ENCODE measurements at places on chromosomes 7 and 10.

DNA sequence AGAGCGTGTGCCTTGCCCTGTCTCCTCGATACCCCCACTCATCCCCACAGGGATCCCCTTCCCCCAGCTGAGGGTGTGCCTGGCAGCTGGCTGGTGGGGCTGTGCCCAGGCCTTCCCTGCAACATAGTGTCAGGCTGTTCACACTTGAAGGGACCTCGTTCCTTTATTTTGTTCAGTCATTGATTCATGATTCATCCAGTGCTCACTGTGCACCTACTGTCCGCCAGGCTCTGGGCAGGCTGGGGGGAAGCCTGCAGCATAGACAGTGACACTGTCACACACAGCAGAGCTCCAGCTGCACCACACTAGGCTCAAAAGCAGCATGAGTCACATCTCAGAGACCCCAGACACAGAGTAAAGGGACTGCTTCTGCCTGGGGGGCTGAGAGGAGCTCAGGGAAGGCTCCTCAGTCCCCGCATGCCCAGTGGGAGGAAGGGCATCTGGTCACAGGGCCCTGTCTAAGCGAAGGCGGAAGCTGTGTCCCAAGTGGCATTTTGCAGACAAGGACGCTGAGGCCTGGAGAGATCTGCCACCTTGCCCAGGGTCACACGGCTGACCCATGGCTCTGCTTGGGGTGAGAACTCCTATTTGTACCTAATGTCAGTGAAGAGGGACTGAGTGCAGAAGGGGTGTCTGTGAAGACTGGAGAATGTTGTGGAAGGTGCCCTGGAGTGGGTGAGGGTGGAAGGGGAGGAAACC lies 27.9 kb downstream of the CDH23 start:
- DNase-seq = no peak

DNA sequence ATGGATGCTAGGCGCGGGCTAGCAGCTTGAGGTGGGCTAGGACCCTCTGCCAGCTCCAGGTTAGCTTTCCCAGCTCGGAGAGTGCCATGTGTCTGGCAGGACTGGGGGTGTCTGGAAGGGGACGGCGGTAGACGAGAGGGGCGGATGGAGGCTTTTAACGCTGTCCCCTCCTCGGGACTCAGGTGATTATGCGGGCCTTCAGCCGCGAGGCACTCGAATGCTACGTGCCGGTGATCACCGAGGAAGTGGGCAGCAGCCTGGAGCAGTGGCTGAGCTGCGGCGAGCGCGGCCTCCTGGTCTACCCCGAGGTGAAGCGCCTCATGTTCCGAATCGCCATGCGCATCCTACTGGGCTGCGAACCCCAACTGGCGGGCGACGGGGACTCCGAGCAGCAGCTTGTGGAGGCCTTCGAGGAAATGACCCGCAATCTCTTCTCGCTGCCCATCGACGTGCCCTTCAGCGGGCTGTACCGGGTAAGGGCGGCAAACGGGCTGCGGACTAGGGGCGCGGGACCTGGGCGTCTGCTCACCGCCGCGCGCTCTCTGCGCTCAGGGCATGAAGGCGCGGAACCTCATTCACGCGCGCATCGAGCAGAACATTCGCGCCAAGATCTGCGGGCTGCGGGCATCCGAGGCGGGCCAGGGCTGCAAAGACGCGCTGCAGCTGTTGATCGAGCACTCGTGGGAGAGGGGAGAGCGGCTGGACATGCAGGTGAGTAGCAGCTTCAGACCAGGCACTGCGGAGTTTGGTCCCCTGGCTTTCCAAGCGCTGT lies 1.1 kb downstream of the CYP26A1 start:
- DNase-seq = no peak

- no peak for DNase-seq
Measured at GRCh38 chr7:7017707-7018280, 164.6 kb upstream of the C1GALT1 start.

- no peak for DNase-seq
Measured at GRCh38 chr7:66150471-66150870, 35.8 kb downstream of the CRCP start.

DNA sequence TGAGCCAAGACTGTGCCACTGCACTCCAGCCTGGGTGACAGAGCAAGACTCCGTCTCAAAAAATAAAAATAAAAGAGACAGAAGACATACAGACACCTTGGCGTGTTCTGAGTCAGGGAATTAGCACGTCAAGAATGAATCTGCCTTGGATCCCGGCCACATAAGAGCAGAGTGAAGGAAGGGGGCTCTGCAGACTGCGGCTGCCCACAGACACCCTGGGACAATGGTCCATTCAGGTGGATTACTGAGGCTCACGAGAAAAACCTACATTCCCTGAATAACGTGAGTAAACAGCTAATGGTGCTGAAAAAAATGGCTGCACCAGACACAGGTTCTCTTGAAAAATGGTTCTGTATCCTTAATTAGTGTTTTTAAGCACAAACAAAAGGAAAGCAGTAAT lies 100.1 kb upstream of the FGFR2 start:
- no peak for DNase-seq

- no peak for DNase-seq
Measured at GRCh38 chr10:124144536-124144935, 51.1 kb upstream of the CHST15 start.

DNA sequence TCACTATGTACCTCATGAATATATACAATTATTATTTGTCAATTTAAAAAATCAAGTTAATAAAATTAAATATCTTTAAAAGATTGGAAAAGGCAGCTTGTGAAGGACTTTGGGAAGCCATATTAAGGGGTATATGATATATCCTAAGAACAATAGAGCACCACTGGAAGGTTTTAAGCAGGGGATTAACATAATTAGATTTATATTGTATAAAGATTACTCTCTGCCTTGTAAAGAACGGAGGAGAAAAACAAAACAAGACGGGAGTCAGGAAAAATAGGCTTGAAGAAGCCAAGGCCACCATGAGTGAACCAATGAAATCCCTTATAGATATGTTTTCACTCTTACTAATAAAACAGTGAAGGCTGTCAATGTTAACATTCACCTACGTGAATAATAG lies 11.1 kb upstream of the CNNM1 start:
- no peak for DNase-seq

DNA sequence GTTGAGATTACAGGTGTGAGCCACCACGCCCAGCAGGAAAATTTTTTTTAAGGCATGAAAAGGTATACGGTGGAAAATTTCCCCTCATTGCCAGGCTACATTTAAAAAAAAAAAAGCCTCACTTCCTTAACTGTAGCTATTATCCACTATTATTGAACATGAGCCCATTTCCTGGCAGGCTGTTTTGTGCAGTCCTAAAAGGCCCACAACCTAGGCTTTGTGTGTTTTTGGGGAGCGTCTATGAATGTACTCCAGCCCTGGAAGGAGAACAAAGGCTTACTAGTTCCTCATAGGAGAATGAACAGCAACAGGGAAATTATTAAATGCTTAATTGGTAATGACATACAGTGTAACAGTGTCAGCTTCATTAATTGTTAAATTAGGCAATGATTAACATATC lies 111.0 kb downstream of the ABLIM1 start:
- no peak for DNase-seq

GRCh38 chr10:72564596-72564995 lies 61.3 kb downstream of the MICU1 start:
- no peak for DNase-seq

- DNase-seq = no peak
Measured at GRCh38 chr7:9283246-9283645, 849.8 kb downstream of the NXPH1 start.

- DNase-seq = no peak
Measured at GRCh38 chr10:95176101-95176500, 17.9 kb upstream of the ACSM6 start.

GRCh38 chr10:124492266-124492665 lies 30.6 kb downstream of the LHPP start:
- DNase-seq = no peak

- no peak for DNase-seq
Measured at GRCh38 chr7:3835109-3835508, 534.1 kb downstream of the SDK1 start.

DNA sequence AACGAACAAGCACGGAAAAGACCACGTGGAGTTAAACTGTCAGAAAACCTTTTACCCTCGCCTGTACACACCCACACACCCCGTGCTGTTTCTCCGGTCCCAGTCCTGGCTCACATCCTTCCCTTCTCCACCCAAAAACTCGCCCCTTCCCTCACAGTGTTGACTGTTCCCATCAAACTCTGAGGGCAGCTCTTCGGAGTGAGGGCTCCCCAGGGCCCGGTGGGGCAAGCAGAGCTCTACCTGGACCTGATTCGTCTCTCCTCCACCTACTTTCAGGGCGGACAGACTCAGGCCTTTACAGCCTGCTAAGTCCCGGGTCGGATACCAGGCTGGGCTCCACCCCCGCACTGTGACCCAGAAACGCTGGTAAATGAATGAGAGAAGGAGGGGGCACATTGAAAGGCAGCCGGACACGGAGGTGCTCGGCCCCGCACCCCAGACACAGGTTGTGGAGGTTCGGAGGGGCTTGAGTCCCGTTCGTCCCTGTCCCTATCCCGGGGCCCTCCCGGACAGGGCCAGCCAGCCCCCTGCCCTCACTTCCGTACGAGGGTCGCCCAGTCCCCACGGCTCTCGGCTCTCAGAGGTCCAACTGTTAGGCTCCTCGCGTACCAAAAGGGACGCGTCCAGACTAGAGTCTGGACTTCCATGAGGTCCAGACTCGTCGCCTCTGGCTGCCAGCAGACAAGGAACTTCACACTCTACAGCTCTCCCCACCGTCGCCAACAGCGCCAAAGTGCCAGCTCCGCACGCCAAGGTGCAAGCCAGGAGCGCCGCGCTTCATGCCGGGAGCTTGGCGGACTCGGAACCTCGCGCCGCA lies 31.7 kb upstream of the ASL start:
- DNase-seq = peak; percentile 17

DNA sequence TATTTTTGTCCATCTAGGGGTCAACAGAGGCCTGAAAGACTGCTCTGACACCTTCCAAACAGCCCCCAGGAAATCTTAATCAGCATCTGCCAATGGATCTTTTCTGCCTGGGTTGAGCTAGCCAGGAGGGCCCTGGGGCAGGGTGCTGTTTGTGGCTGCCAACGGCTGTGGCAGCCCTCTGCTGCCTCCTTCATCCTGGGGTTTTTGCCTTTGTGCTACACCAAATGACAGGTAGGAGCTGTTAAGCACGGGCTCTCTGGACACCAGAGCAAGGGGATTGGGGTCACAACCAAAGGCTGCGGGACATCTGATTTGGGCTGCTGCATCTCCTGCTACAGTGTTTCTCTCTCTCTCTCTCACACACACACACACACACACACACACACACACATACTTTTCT lies 2.0 kb upstream of the KIAA1217 start:
- no peak for DNase-seq

DNA sequence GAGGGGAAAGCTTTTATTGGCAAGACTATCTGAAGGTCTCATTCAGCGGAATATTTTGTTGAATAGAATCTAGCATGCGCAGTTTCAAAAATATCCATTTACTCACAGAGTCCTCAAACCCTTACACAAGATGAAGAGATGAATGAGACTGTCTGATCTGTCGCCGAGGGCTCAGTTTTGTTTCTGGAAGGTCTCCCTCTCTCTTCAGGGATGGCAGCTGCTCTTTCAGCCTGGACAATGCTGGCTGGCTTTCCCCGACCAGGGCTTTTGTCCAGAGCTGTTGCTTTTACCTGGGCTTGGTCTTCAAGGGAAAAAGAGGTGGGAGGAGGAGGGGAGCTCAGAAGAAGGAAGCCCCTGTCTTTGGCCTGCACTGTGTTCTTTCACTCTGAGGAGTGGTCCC lies 81.9 kb upstream of the BTBD16 start:
- DNase-seq = no peak

DNA sequence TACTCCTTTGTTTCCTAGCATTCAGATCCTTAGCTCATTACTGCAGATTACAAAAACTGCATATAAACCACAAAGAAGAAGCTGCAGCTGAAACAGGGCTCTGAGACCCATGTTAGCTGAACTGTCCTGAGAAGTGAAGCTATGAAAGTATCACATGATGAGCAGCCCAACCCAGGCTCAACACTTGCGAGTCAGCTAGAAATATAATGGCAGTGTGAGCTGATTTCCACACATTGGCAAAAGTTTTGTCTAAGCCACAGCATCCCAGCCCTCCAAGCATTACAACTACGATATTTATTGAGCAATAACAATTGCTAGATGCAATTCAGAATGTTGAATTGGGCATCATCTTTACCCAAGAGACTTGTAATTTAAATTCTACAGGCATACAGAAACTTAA lies 34.5 kb upstream of the SKAP2 start:
- no peak for DNase-seq

GRCh38 chr10:121891103-121891502 lies 36.7 kb downstream of the ATE1 start:
- no peak for DNase-seq

- no peak for DNase-seq
Measured at GRCh38 chr10:104090611-104091010, 4.9 kb upstream of the COL17A1 start.

DNA sequence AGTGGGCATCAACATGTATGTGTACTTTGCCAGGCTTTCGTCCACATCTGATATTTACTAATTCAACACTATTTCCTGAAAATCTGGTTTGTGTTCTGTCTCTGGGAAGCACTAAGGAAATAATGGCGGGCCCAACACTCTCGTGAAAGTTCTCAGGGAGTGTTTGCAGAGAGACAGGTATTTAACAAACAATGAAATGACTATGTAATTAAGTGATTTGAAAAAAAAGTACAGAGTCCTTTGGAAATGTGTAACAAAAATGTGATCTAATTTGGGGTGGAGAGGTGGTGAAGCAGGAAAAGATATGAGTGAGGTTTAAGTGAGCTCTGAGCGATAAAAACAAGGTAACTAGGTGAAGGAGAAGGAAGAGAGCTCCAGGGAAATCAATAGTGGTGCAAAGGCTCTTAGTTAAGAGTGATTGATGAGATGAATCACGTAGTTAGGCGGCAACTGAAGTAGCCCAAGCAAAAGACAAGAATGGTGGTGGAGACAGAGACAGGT lies 95.3 kb upstream of the DNAJB12 start:
- DNase-seq = no peak

DNA sequence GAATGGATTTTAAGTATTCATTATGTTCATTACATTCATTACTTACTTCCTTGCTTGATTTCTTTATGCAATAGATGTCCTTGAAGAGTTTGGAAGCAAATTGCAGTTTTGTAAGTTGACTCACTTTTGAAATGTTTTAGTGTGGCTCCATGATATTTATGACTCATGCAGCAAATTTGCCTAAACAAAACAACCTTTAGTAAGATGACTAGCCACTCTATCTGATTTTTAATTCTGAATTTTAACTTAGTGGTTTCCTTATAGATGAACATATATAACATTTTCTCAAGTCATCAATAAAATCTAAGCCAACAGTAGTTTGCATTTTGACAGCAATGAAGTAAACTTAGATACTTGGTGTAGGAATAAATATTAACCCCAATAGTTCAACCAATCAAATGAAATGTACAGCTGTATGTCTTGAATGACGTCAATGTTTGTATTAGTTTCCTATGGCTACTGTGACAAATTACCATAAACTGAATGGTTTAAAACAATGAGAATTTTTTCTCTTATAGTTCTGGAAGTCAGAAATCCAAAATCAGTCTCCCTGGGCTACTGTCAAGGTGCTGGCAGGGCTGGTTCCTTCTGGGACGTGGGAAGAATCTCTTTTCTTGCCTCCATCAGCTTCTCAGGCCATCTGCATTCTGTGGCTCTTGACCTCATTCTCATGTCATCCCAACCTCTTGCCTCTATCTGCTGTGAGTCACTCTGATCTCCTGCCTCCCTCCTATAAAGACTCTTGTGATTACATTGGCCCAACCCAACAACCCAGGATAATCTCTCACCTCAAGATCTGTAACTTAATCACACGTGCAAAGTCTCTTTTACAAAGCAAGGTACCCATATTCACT lies 73.4 kb downstream of the AHR start:
- DNase-seq = no peak
